ENCODE measurements at places on chromosomes 4 and X. TPM values are rescaled to one million over a fixed set of nuclear protein-coding genes. Genes with fewer than 3 reads are reported as not detected.

The REELD1 gene
- not detected for total RNA-seq

The THAP6 gene
- total RNA-seq: 11.2 TPM

The FHL1 gene
- total RNA-seq: 55.9 TPM

The HSD17B13 gene
- total RNA-seq: 0.49 TPM

The SYN1 gene
- 0.12 TPM for total RNA-seq

All from RPMI7951 (cell line).